ENCODE measurements at places on chromosomes 1 and 21.

- H3K27me3 ChIP-seq: no peaks in the 10 kb centered on the region
- H3K4me1 ChIP-seq: no peaks in the 10 kb centered on the region
- H3K4me3 ChIP-seq: no peak overlapping the region
- no peaks in the 10 kb centered on the region for H3K36me3 ChIP-seq
- no peak for DNase-seq
Observed at GRCh38 chr1:86197206-86197855, 40.8 kb upstream of the COL24A1 start.

GRCh38 chr1:150780510-150780909, 14.9 kb upstream of the CTSS start:
- no peak overlapping the region for H3K4me3 ChIP-seq
- no peaks in the 10 kb centered on the region for H3K27me3 ChIP-seq
- H3K36me3 ChIP-seq: no peaks in the 10 kb centered on the region
- DNase-seq: no peak

- no peak overlapping the region for H3K27ac ChIP-seq
- H3K4me3 ChIP-seq: no peak overlapping the region
- no peaks in the 10 kb centered on the region for H3K36me3 ChIP-seq
- DNase-seq: no peak
- peaks cover 14% of the 10 kb centered on the region for H3K4me1 ChIP-seq
Observed at GRCh38 chr1:41286992-41287391, 44.9 kb upstream of the SCMH1 start.

DNA sequence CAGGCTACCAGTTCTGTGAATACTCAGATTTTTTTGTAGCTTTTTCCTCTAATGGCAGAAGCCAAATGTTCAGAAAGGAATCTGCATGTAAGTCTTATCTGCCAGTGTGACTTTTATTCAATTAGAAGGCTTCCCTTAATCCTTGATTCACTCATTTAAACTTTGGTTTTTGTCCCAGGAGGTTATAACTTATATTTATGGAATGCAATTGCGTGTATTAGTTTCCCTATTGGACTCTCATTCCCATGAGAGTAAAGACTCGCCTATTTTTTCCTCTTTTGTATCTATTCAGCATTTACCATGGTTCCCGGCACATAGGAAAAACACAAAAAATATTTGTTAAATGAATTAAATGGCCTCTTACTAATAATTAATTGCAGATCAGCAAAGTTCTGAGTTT, 3.5 kb downstream of the NTMT2 start:
- no peaks in the 10 kb centered on the region for H3K4me1 ChIP-seq
- H3K36me3 ChIP-seq: no peaks in the 10 kb centered on the region
- no peak for DNase-seq
- H3K27ac ChIP-seq: no peak overlapping the region

DNA sequence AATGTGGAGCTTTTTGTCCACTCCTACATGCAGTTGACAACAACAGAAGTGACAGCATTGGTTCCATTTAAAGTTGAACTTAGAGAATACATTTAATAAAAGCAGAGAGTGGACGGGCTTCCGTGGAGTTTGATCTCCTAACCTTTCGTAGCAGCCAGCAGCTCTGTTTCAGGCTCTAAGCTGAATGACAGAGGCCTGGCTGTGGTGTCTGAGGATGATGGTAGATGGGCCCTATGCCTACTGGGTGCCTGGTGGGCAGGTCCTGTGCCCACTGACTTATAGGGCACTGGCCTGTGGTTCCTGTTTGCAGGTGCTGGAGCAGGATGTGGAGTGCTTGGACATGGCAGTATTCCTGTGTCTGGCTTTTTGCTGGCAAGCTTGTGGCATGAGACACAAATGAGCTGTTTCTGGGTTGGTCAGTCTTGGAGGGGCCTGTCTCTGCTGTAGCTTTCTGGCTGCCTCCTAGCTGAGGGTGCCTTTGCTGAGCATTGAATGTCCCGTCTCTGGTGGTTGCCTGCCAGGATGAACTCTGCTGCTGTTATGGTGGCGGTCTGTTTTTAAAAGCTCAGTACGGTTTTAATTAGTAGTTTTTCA, 54.6 kb downstream of the PRDM2 start:
- DNase-seq: no peak
- no peaks in the 10 kb centered on the region for H3K27me3 ChIP-seq
- H3K36me3 ChIP-seq: no peaks in the 10 kb centered on the region

DNA sequence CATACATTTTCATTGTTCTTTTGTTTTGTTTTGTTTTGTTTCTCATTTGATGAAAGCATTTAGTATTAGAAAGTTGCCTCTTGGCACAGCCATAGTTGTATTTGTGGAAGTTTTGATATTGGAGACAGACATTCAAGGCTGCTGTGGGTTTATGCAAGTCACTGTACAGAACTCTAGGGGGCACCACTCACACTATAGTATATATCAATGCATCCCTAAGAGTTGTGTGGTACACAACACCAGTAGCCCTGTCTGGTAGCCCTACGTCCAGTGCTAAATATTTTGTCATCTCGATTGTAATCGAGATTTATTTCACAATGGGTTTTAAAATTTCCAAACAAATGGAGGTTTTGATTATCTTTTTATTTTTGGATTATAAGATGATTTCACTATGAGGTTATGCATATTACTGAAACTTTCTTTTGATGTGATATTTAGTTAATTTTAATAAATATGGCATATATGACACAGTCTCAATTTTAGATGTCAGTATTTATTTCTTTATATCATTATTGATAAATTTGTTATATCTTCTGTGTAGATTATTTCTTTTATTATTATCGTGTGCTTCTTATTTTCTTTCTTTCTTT, 112.2 kb downstream of the NR5A2 start:
- H3K27me3 ChIP-seq: no peaks in the 10 kb centered on the region
- DNase-seq: no peak
- H3K4me1 ChIP-seq: no peaks in the 10 kb centered on the region

- no peak overlapping the region for H3K4me3 ChIP-seq
- H3K4me1 ChIP-seq: peaks cover 4% of the 10 kb centered on the region
- H3K27ac ChIP-seq: peak overlapping the region; percentile 27
- H3K27me3 ChIP-seq: no peaks in the 10 kb centered on the region
Observed at GRCh38 chr1:185439727-185440415, 122.8 kb upstream of the IVNS1ABP start.

- DNase-seq: no peak
- H3K27me3 ChIP-seq: no peaks in the 10 kb centered on the region
- H3K27ac ChIP-seq: peak overlapping the region; percentile 58
- H3K4me3 ChIP-seq: peak overlapping the region; percentile 68
- peaks cover 26% of the 10 kb centered on the region for H3K4me1 ChIP-seq
Observed at GRCh38 chr1:27872802-27873551, 633 bp downstream of the THEMIS2 start.

- H3K27ac ChIP-seq: peak overlapping the region; percentile 5
- H3K4me1 ChIP-seq: peaks cover 55% of the 10 kb centered on the region
- H3K36me3 ChIP-seq: peaks cover 55% of the 10 kb centered on the region
- DNase-seq: no peak
Observed at GRCh38 chr1:32765570-32766327, 51.4 kb downstream of the YARS1 start.

GRCh38 chr1:28887835-28888682, 26.3 kb upstream of the EPB41 start:
- peak overlapping the region; percentile 80 for H3K27ac ChIP-seq
- peaks cover 29% of the 10 kb centered on the region for H3K4me1 ChIP-seq
- no peak for DNase-seq
- peak overlapping the region; percentile 83 for H3K4me3 ChIP-seq
- no peaks in the 10 kb centered on the region for H3K36me3 ChIP-seq
- H3K27me3 ChIP-seq: no peaks in the 10 kb centered on the region
